Stimulated activated CD4-positive, alpha-beta T cell treated with anti-CD3 and anti-CD28 coated beads, TNF-alpha, amount 100 ng/mL, for 1 hour (primary cell): ENCODE measurements at places on chromosomes 5 and 9.

- DNase-seq, result no peak
Observed at GRCh38 chr5:5135957-5136676, 4.0 kb upstream of the ADAMTS16 start.

- DNase-seq, result no peak
Observed at GRCh38 chr5:2272755-2273154, 390.0 kb upstream of the IRX4 start.

DNA sequence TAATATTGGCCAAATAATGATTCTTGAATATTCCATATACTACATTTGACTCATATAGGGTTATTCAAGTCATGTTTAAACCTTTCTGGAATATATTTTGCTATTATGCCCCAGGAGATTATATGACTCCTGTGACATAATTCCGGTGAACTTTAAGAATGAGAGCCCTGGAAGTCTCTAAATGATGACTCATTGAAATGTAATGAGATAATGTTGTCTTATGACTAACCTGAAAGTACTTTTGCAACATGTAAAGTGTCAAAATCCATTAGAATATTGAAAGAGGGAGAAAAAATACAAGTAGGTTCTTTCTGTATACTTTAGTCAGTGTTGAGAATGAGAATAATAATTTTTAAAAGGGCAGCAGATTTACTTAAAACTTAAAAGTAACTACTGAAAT, 830.4 kb downstream of the MAT2B start:
- no peak for DNase-seq

GRCh38 chr9:130640681-130641080, 23.7 kb upstream of the PRDM12 start:
- DNase-seq, result no peak

DNA sequence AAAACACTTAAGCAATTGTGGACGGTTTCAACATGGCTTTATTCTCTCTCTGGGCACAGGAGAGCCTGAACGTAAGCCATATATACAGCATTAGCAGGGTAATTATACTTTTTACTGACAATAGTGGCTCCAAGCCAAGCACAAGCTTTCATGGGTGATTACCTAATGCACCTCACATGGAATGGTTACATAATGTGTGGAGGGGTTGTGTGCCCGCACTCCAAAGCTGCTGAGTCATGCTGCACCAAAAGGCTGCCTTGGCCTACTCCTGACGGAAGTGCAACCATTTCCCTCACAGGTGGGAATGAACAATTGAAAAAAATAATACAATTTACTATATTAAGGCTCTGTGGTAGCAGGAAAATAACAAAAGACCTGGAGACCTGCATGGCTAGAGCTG, 86.5 kb upstream of the ATP10B start:
- no peak for DNase-seq

GRCh38 chr5:171651102-171651501, 134.5 kb upstream of the SMIM23 start:
- no peak for DNase-seq

GRCh38 chr5:131280417-131280816, 16.6 kb downstream of the CDC42SE2 start:
- no peak for DNase-seq

DNA sequence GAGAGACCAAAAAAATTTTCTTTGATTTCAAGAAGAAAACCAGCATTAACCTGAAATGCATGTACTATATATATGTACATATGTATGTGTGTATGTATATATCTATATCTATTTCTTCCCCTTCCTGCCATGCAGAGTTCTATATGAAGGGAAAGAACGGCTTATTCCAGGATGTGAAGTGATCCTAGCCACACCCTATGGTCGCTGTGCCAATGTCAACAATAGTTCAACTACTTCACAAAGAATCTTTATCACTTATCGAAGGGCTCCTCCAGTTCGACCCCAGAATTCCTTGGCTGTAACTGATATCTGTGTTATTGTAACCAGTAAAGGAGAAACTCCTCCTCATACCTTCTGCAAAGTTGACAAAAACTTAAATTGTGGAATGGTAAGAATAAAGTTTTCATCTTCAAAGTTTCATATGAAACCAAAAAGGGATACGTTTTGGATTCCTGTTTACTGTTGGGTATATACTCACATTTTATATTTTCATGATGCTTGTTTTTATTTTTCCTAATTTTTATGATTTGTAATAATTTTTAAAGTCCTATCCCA, 56.2 kb downstream of the DENND4C start:
- no peak for DNase-seq

- no peak for DNase-seq
Observed at GRCh38 chr5:68303038-68303738, 87.6 kb downstream of the PIK3R1 start.

DNA sequence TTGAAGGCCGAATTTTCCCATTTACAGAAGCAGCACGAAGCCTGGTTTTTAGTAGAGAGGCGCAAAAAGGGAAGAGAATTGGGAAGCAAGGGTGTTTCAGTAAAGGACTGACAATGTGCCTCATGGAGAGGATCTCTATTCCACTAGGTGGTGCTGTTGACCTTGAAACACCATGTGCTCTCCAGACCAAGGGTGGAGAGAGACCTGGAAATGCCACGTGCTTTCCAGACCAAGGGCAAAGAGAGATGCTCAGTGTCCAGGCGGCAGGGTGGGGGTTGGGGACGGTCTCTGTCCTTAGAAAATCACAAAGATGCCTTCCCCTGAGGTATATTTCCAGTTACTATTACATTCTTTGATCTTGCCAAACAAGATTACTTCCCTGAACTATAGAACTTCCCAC, 425.3 kb downstream of the CSNK1G3 start:
- no peak for DNase-seq

DNA sequence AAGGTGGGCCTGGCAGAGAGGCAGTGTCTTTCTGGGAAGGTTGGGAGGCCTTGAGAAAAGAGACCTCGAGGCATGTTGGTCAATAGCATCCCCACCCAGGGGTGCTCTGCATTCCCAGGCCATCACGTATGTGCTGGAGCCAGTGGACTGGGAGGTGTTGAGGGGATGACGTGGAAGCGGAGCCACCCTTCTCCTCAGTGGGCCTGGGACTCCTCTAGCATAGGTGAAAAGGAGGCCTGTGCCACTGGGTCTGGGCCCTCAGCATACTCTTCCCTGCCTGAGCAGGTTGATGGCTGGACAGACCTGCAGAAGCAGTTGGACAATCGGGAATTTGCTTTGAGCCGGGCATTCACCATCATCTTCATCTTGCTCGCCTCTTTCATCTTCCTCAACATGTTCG, 25.5 kb downstream of the PITX1 start:
- no peak for DNase-seq

- DNase-seq, result no peak
Observed at GRCh38 chr9:91789941-91790340, 160.1 kb downstream of the ROR2 start.

GRCh38 chr5:455806-456205, 12.8 kb downstream of the EXOC3 start:
- DNase-seq, result no peak

GRCh38 chr5:31963358-31964006, 210.6 kb downstream of the GOLPH3 start:
- DNase-seq, result no peak

GRCh38 chr5:159452480-159453167, 122.3 kb upstream of the IL12B start:
- DNase-seq, result no peak

DNA sequence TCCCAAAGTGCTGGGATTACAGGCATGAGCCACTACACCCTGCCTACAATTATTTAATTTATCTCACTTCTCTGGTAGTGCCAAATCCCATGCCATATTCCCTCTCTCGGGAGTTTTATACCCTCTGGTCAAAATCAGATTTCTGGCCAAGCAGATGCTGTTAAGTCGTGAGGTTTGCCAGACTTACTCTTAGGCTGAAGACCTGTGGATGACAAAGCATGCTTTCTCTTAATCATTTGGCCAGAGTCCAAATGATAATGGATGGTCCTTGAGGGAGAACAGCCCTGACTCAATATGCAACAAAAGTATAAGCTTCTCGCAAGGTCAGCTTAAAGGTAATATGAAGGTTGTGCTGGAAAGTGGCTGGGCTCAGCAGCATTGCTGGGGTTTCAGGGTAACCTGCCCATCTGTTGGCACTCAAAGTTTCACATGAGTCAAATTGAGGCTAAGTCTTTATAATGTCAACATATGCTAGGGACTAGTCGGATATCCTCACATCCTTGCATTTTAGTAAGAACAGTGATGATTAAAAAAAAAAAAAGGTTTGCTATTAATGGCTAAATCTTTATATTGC, 280.1 kb downstream of the KIF4B start:
- DNase-seq, result no peak

DNA sequence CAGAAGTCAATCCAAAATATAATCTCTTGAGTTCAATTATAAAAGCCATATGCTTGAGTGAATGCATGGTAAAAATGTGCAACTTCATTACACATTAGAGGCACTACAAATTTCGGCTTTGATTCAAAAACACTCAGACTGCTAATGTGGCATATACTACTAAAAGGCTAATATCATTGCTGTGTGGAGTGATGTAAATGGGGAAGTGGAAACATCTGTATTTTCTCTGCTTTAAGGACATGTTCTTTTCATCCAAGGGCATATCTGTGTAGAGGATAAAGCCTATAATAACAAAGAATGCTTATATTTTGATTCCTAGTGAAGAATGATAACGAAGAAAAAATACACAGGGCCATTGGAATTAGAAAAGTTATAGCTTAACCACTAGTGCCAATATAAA, 643.9 kb upstream of the ZNF608 start:
- DNase-seq, result no peak

GRCh38 chr5:179432547-179432946, 87.3 kb upstream of the ADAMTS2 start:
- DNase-seq, result no peak

DNA sequence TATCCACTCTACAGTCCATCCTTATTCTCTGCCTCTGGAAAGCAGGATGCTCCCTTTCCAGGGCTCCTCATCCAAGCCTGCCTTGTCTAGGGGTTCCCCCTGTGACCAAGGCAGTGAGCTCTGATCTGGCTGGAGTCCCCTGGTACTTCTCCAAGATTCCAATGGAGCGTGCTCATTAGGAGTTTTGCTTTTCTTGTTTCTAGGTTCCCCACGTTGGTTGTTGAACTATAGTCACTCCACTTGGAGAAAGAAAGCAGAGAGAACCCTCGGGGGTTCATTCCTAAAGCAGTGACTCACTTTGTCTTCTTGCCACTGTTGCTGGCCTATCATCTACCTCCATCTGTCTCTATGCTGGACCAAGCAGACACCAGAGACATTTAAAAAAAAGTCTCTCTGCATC, 192.6 kb downstream of the TLE4 start:
- no peak for DNase-seq

- no peak for DNase-seq
Observed at GRCh38 chr5:74903165-74903787, 37.1 kb upstream of the FAM169A start.

GRCh38 chr5:56346741-56347535, 113.8 kb upstream of the ANKRD55 start:
- no peak for DNase-seq

DNA sequence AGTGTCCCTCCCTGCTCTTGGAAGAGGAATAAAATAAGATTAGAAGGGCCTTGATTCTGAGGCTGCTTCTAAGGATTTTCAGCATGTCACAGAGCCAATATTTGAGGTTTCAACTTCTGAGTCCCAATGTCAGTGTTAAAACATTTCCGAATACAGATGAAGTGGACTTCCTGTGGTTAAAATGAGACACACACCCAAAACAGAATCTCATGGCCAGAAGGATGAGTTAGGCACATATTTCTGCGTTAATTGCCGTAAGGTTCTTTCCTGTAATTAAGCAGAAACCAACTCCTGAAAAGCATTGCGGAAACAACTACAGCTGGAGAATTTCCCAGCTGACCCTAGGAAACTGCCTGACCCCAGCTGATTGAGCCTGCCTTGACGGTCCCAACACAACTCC, 10.4 kb upstream of the ZNF354B start:
- no peak for DNase-seq

DNA sequence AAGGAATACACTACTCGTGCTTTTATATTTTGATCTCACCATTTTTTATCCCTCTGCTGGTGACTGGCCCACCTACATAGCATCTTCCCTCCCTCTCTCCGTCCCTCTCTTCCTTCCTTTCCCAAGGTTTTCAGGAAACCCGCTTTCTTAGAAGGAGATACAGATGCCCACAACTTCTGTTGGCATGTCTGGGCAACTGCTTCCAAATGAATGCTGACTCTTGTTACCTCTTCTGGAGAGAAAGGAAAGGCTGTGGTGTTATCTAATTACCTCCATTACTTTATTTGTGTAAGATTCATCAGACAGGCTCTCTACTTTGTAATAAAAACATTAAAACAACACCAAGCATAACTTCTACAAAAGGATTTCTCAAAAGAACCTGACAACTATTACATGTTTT, 20.2 kb downstream of the FANCC start:
- DNase-seq, result no peak

- DNase-seq, result no peak
Observed at GRCh38 chr5:179406031-179406961, 61.0 kb upstream of the ADAMTS2 start.

DNA sequence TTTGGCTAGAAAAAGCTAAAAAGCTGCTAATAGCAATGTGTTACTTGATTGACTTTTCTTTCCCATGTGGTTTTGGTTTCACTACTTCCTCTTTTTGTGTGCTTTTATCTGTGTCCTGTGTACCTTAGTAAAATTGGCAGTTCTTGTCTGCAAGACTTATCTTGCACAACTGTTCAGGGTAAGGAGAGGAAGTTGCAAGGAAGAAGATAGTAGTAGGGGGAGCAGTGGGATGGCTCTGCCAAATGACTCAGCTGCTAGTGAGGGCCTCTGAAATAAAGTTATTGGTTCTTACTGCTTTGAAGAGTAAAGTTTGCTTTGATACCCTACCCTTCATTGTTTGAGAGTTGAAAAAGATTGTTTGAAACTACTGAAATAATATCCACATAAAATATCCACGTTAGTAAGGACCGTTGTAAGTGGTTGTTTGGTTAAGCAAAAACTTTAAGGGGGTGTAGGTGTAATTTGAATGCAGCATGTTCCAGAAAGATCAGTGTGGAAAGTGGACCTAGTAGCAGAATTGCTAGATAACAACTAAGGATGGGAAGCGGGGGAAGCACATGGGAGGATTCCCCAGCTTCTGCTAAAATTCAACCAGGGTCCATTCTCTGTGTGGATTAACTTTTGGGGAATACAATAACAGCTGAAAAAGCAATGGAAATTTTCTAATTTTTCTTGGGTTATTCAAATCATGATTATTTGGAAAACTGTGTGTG, 123.5 kb downstream of the SCAMP1 start:
- DNase-seq, result no peak
